CD4-positive, alpha-beta T cell treated with Interleukin-17A for 1 hour (primary cell): ENCODE measurements at places on chromosomes 2 and 18.

DNA sequence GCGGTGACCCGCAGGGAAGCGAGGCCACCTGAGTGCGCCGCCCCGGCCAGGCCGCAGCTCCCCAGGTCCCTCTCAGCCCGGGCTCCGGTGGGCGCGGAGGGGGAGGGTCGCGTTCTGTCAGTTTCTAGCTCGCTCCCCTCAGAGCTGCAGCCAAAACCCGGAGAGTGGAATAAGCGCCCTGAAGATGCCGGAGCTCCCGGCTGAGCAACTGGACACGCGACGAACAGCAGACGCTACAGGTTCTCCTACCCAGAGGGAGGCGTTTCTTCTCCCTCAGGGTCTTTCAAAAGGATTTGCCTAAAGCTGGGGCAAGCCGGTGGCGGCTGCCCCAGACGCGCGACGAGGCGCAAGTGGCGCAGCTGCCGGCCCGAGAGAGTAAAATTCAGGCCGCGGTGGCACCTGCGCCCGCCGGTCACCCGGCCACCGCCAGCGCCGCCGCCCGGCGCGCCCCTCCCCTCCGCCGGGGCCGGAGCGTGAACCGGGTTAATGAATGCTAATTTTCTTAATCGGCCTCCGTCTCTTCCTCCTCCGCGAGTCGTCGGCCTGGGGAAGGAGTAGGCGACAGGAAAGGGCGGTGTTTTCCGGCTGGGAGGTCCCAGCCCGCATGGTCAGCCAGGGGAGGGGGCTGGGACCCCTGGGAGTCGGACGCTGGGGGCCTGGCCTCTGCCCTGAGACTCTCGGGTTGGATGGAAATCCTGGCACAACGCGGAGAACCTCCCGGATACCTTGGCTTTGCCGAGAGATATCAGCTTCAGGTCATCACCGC, 845 bp upstream of the CDC42EP3 start:
- peak; percentile 77 for DNase-seq

GRCh38 chr18:48399303-48400075, 9.7 kb downstream of the ZBTB7C start:
- DNase-seq = no peak

GRCh38 chr2:96320728-96321622, 4.1 kb upstream of the ITPRIPL1 start:
- DNase-seq = no peak

DNA sequence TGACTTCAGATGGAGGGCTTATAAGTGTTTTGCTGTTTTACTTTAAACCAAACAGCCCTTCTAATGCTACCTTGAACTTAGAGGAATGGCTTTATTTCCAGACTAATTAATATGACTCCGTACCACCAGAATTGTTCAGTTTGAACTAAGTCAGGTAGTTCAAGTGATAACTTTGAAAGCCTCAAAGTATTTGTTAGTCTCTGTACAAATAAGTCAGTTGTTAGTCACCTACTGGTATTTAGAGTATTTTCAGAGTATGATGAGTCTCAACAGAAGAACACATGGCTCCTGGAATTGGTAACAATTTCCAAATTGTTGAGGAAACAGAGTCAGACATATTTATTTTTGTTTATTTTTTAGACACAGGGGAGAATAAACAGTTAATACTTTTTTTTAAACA, 381.8 kb upstream of the NRXN1 start:
- no peak for DNase-seq

GRCh38 chr2:222903234-222904220, 42.7 kb downstream of the ACSL3 start:
- DNase-seq = peak; percentile 59

DNA sequence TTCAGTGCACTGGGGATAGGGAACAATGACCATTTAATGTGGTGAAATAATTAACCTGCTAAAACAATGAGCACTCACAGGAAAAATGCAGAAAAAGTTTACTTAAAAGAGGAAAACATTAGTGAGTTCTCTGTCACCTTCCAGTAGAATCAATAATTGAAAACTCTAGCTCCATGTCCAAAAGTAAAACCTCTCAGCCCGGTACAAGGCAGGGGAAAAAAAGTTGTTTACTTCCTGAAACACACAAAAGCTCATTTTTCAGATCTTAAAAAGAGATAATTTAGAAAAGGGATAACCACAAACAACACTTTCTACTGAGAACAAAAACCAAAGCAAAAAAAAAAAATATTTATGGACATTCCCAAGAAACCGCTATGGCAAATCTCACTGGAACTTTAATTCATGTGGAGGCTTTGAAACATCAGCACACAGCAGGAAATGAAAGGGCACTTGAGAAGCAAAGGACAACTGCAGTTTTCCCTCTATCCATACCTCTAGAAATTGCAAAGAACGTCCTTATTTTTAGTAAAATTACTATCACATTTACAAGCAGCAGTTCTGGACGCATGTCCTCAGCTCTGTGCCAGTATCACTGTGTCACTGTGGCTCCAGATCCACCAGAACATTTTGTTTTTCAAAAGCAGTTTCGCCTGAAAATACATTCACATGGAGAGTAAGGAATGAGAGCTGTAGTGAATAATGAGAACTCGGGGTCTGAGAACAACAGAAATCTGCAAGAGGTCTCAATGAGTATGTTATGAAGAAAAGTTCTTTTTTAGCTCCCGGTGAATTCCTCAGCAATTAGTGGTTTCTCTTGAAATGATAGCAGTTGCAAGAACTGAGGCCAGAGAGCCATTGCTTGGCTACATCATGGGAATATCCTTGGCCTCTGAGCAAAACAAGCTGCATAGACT, 44.7 kb upstream of the DNAH7 start:
- DNase-seq = no peak

- DNase-seq = no peak
These were observed 379.7 kb downstream of the RND3 start for GRCh38 chr2:150107816-150108215.

- DNase-seq = peak; percentile 86
These were observed 6.5 kb upstream of the CAPN10 start for GRCh38 chr2:240579771-240580614.

DNA sequence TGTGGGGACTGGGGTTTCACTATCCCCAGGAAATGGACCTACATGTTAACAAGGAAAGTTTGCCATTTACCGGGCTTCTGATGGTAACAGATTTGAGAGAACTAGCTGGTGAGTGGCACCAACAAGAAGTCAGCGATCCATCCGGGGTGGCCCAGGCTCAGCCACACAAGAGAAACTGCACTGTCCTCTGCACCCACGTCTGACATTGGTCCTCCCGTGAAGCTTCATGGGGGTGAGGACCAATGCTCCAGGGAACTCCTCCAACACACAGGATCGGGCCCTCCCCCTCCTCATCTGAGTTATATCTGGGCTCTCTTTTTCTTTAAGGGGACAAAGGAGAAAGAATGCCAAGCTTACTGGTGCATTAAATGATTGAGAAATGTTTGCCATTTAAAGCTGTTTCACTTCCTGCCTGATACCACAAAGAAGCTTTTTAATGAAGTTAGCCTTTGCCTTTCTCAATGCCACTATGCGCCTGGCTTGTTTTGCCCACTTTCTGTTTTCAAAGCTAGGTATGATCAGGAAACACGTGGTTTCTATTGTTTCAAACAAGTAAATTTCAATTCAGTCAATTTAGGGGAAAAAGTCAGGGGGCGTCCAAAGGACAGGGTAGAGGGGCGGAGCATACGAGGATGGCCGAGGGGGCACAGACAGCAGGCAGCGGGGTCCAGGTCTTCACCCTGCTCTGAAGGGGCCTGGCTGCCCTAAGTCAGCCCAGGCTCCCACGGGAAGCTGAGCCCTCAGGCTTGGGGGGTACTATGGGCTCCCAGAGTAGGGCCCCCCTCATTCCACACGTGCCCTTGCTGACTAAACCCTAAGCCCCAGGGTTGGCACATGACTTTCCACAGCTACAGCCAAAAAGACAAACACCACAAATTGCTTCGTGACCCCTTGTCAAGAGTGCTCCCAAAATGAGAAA, 204.0 kb upstream of the ID2 start:
- peak; percentile 67 for DNase-seq

DNA sequence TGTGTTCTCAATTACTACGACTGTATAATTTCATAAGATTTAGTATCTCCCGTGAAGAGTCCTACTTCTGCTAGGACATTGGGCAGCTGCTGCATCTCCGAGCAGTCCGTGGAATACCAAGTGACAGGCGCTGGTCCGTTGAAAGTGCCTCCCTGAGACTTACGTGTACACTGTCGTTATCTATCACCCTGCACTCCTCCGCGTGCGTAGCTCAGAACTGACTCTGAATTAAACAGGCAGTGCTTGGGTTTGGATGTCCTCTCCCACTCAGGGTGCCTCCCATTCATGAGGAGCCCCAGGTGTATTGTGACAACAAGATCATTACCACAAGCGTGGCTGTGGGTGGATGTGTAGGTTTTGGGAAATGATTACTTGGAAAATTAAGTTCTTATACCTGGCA, 148.4 kb downstream of the SH3RF3 start:
- DNase-seq = no peak

GRCh38 chr2:56448403-56449001, 264.7 kb downstream of the CCDC85A start:
- DNase-seq = no peak

DNA sequence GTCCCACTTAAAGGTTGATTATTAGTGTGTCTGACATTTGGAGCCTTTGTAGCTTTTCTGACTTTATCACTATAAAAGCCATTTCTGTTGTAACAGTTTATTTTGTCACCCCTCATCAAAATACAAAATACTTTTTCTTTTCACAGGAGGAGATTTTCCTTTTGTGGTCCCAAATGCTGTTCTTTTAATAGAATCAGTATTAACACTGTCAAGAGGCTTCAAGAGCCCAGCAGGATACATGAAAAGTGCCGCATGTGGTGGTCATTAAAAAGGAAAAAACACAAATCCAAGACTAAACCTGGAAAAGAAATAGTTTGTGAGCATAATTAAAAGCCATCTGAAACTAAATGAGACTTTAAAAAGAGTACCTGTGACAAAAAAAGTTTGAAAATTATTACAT, 515.7 kb downstream of the DCDC2C start:
- DNase-seq = no peak

DNA sequence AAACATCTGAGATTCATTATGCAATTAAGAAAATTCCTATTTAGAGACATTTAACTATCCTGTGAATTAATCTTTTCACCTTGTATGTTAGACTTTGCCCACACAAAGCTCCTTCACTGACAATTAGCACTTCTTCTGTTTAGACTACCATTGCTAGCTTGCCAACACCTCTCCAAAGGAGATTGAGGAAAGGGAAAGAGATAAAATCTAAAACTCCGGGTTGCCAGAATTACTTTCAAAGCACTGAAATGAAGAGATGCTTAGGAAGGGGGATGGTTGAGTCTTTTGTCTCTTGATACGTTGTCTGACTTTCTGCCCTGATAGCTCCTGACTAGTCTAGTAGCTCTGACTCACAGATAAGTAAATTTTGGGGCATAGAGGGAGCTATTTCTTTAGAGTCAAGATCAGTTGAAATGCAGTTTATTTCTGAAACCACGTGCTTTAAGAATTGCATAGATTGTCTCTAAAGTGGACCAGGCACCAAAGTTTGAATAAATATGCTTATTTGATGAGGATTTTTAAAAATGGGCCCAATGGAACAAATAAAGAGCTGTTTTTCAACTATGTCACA, 74.1 kb upstream of the DSEL start:
- DNase-seq = no peak

- no peak for DNase-seq
These were observed 136.0 kb upstream of the GCFC2 start for GRCh38 chr2:75846683-75847190.

DNA sequence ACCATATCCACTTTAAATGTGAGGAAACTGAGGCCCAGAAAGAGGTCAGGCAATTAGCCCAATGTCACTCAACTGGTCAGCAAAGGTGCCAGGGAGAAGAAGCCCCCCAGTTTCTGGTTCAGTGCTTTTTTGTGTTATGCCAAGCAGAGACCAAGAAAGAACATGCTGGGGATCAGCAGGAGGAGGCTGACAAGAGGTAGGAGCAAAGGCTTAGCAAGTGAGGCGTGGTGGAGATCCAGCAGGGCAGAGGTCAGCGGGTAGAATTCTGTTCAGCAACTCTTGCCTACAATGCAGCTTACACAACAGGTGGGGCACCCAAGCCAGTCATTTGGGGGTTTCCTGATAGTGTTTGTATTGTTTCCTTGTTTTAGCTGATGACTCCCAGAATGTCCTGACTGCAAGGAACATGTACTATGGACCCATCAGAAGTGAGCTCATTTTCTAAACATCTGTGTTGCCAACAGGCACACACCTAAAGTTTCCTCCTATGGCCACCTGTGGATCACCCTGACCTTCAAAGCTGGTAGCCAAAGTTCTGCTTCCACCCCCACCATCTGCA, 28.2 kb downstream of the LPIN2 start:
- peak; percentile 31 for DNase-seq

DNA sequence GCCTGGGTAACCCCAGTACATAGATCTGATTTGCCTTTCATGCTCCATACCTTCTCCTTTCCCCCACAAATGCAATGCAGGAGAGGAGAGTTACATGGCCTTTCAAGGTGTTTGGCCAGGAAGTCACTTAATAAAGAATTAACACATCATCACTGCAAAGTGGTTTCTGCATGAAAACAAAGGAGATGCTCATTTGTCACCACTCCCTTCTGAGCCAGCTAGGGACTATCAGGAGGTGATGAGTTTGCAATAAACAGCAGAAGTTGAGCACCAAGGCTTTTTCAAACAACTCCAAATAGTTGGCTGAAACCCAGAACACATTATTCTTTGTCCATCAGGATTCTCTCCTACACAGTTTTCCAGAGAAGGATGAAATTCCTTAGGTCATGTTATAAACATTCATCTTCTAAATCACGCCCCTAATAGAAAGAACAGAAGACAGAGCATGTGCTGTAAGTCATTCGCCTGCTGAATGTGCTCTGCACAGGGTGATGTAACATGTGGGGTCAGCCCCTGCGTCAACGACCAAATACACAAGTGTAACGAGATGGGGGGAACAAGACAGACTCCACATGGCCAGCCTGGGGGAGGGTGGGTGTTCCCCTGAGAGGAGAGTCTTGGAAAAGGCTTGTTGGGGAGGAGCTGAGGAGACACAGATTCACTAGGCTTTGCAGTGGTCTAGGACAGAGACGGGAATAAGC, 87.3 kb upstream of the RMDN2 start:
- DNase-seq = no peak
